ENCODE measurements at places on chromosomes 6 and 20.

- no peak for DNase-seq
These were observed 621.9 kb upstream of the GJE1 start for GRCh38 chr6:141510803-141511202.

DNA sequence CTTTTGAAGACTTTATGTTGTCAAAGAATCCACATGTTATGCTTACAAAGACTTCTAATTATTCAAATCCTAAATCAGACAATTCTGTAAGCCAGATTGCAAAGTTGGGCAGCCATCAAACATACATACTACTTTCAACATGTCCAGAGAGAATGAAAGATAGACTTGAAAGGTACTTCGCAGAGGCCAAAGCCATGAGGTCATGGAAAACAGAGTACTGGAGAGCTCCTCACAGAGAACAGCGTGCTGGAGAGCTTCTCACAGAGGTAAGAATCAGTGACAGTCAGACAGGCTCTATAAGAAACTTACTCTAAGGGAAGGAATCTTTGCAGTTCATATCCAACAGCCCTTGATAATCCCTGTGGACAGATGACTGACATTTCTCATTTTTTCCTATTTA lies 400.2 kb downstream of the GJA1 start:
- DNase-seq = no peak

- DNase-seq = no peak
These were observed 44.3 kb upstream of the PTGIS start for GRCh38 chr20:49612127-49612738.

- no peak for DNase-seq
These were observed 88.4 kb upstream of the CEP85L start for GRCh38 chr6:118739696-118740353.

DNA sequence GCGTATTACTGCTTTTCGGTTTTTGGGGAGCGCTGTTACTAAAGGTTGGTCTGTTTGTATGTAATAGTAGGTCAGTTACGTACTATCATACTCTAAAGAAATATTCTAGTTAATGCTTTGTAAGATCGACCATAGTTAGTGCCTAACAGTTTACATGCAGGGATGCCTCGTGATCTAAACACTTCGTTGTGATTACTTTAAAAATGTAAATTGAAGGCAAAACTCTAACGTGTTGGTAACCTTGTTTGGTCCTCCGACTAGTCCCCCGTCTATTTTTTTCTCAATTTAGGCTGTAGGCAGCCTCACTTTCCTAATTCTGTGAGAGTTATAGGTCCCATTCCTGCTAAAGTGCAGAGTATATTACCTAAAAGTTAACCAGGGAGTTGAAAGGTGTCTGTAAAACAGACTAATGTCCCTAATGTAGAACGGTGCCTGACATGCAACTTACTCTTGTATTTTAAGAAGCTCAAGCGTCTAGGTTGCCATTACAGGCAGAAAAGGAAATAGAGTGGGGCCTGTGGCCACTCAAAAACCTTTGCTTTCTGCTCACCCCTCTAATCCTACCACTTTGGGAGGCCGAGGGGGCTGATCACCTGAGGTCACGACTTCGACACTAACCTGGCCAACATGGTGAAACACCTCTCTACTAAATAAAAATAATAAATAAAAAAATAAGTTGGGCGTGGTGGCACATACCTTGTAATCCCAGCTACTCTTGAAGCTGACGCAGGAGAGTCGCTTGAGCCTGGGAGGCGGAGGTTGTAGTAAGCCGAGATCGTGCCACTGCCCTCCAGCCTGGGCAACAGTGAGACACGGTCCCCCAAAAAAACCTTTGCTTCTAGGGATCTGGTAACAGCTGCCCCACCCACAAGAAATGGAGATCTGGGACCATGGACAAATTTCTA lies 37.8 kb downstream of the HFE start:
- DNase-seq = peak; percentile 60

DNA sequence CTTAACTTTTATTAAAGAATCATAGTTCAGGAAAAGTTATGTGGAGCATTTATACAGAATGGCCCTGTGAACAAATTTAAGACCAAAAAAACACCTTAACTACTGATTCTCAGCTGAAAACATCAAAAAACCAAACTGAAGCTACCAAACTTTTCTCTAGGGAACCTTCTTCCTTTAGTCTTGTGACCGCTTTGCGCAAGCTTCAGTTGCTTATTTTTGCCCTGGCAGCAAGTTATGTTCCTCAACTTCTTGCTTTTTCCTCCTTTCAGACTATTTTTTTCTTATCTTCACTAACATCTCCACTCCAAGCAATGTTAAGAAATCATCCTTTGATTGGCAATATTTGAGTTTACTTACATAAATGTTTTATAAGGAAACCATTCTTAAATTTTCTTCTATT lies 100.1 kb downstream of the MYB start:
- no peak for DNase-seq

- DNase-seq = no peak
These were observed 33.6 kb upstream of the GMPR start for GRCh38 chr6:16204653-16205376.

- no peak for DNase-seq
These were observed 136.2 kb upstream of the INSM1 start for GRCh38 chr20:20231528-20232298.

- DNase-seq = no peak
These were observed 652.3 kb upstream of the FLRT3 start for GRCh38 chr20:14989535-14990290.

GRCh38 chr6:116169880-116170279 lies 43.9 kb upstream of the COL10A1 start:
- no peak for DNase-seq

DNA sequence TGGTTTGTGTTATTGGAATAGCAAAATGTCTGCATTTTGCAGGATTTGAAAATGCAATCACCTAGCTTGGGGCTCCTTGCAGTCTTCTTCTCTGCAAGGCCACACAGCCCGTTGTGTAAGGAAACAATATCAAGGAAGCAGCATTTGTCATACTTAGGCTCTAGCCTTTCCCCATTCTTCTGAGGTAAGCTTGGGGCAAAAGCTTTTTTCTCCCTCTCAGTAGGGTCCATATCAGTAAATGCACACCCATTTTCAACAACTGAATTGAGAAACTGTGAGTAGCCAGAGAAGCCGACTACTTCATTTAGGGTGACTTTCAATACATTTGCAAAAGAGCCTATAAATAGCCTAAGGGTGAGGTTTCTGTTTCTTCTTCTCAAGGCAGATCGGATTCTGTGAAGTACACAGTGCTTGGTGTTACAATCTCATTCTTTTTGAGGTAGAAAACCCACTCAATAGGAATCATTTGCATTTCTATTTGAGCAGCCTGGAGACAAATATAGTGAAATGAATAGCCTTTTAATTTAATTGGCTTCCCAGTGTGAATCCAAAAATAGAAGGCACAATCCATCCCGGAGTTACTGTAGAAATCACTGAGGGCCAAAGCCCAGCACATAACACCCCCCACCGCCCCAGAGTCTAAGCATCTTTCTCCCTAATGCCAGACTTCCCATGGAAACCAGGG lies 61.8 kb downstream of the BTBD3 start:
- no peak for DNase-seq

DNA sequence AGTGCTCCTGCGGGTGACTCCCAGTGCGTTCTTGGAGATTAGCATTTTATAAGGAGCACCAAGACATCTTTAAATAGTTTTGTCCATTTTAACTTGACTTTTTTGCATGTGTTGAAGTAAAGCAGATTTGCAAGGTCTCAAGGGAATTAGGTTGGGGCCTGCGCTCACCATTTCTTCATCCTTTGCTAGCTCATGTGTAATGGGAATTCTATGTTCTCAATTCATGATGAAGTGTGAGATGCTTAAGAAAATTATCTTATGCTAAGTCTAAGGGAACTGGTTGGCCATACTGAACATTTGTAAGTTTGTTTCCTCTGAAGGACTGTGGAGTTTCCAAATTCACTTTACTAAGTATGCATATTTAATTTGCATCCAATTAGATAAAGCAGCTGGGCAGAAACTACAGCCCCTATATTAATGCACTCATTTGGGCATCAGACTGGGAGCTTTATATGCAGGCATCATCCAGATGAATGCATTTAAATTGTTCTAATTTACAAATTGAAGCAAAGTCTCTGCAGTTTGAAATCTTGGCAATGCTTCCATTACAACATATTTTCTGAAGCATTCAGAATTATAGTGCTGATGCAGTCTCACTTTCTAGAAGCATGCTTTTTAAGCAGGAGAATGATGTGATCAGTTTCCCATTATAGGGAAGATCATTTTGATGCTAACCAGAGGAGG lies 108.3 kb upstream of the AKAP12 start:
- no peak for DNase-seq

DNA sequence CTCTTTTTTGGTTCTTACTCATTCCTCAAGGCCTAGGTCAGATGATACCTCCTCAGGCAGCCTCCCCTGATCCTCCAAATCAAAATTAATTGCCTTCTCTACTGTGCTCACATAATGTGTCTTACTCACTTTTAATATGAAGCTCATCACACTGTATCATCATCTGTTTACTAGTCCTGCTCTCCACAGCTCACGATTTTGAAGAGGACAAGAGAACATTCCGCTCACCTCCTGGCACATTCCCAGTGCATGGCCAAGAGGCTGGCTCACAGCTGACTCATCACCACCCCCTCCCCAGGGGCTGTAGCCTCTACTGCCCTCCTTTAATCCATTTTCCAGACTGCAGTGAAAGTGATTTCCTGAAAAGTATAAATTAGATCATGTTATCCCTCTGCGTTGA lies 133.1 kb downstream of the ALDH8A1 start:
- DNase-seq = peak; percentile 63

DNA sequence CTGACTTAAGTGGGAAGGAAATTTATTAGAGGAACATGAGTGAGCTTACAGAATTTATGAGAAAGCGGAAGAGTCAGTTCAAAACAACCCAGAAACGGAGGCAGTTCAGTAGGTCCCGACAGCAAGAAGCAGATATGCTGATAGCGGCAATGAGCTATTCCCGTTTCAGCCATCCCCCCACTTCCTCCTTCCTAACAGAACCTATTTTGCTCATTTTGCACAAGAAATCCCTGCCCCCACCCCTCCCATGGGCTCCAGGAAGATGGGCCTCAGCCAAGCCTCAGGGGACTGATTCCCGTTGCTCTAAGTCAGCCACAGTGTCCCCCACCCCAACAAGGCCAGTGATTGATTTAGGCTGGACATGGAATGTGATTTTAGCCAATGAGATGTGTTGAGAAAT lies 157.5 kb downstream of the CEBPB start:
- DNase-seq = no peak

GRCh38 chr6:35092362-35093117 lies 48.6 kb downstream of the TCP11 start:
- DNase-seq = peak; percentile 92

GRCh38 chr20:45091366-45091765 lies 9.6 kb downstream of the KCNS1 start:
- no peak for DNase-seq

Measured in kidney tubule cell (primary cell).